ENCODE measurements at places on chromosomes 2 and 18. TPM values are rescaled to one million over a fixed set of nuclear protein-coding genes. Genes with fewer than 3 reads are reported as not detected.

The OR6B2 gene
- total RNA-seq = not detected

The LRRTM4 gene
- not detected for total RNA-seq

The ACKR3 gene
- total RNA-seq = not detected

The CERKL gene
- total RNA-seq = not detected

The CLEC4F gene
- total RNA-seq = not detected

The TPO gene
- not detected for total RNA-seq

The ALPI gene
- not detected for total RNA-seq

The IL36RN gene
- not detected for total RNA-seq

The MAPRE2 gene
- 15.4 TPM for total RNA-seq

The ABCB11 gene
- total RNA-seq = not detected

The MTLN gene
- 42.2 TPM for total RNA-seq

The PROKR1 gene
- total RNA-seq = not detected

The ZNF892 gene
- 10.4 TPM for total RNA-seq

The PPIL3 gene
- total RNA-seq = 65.3 TPM

The SERPINB4 gene
- 0.09 TPM for total RNA-seq

The TACR1 gene
- total RNA-seq = not detected

The ALPP gene
- total RNA-seq = not detected

The ERFE gene
- total RNA-seq = 0.65 TPM

Measured in smooth muscle cell of the umbilical artery (primary cell).